ENCODE measurements at places on chromosomes 6 and 20.

GRCh38 chr6:76982476-76983199 lies 480.7 kb downstream of the HTR1B start:
- DNase-seq: no peak

GRCh38 chr6:90605749-90606340 lies 19.0 kb upstream of the MAP3K7 start:
- DNase-seq: no peak

DNA sequence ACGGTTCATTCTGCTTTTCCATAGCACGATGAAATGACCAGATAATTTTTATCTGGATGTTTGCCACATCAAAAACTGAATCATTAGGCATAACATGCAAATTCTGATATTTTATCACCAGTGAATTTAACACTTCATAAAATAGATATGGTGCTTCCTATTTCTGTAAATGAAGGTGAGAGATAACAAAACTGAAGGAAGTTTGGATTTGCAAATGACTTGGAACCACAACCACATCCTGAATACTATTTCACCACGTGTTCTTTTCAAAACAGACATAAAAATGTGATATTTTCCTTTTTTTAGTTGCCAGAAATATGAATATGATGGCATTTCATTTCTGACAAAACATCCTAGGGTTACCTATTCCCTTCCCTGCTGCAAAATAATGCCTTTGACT lies 146.1 kb downstream of the EDN1 start:
- DNase-seq: no peak

DNA sequence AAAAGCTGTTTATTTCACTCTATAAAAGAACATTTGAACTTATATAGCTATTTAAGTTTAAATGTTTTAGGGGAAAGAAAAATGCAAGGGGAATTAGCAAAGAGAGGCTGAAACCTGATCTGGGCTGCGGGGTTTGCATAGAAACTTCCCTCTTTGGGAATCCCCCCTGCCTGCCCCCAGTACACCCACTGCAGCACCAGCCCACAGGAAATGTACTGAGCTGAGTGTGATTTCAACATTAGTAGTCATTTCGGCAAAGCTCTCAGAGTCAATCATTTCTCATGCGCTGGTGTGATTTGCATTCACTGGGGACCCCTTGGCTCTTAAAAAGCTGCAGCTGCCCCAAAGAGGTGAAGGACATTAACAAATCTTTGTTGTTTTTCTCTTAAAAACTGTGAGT lies 859.4 kb downstream of the MAFB start:
- peak; percentile 16 for DNase-seq

DNA sequence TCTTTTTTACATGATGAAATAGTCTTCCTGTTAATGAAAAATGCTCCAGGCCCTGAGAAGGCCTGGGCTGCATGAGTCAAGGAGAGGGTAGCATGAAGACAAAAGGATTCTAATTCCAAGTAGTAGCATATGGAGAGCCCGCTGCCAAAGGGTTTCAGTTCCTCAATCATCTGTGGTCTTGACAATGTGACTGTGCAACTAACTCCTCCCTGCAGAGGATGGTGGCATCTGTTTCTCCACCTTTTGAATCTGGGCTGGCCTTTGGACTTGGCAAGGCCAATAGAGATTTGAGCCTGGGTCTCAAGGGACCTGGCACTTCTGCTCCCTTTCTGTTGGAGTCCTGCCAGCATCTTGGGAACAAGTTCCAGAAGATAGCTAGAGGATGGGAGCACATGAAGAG lies 35.1 kb upstream of the ANKEF1 start:
- peak; percentile 3 for DNase-seq

DNA sequence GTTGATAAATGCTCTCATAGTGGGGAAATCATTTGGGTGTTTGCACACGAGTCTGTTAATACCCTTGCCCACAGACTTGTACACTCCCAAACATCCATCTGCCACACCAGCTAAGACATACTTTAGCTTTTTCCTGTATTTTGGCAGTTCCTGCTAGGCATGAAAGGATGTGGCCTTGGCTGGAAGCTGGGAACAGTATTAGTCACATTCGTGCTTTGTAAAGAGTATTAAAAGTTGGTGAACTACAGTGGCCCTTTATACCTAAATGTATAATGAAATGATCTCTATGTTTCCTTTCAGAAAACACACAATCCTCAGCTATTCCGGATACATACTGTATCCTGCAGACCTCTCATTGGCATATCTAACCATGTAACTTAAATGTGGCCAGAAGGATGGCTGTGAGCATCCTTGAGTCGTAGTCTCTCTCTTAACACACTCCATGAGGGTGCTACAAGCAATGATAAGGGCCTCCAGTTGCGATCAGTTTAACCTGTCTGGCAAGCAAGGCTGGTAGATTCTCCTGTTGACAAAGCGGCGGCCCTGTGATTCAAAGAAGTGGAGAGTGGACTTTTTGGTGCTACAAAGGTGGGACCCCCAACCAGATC lies 1.5 kb downstream of the LEMD2 start:
- DNase-seq: peak; percentile 33

GRCh38 chr6:163459007-163459406 lies 44.5 kb downstream of the QKI start:
- no peak for DNase-seq

DNA sequence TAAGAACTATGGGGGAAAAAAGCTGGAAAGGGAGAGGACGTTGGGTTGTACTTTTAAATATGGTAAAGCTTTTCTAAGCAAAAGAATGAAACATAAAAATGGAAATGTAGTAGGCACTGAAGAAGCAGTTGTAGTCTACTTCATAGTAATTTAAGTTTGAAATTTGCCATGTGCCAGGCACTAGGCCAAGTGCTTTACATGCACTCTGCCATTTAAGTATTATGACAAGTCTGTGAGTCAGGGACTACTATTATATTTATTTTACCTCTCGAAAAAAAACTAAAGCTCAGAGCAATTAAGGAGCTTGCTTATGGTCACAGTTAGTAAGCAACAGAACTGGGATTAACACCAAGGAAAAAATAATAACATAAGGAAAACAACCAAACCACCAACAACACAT lies 257.8 kb downstream of the GMDS start:
- peak; percentile 66 for DNase-seq

GRCh38 chr6:94443701-94444100 lies 1024.3 kb upstream of the EPHA7 start:
- no peak for DNase-seq

DNA sequence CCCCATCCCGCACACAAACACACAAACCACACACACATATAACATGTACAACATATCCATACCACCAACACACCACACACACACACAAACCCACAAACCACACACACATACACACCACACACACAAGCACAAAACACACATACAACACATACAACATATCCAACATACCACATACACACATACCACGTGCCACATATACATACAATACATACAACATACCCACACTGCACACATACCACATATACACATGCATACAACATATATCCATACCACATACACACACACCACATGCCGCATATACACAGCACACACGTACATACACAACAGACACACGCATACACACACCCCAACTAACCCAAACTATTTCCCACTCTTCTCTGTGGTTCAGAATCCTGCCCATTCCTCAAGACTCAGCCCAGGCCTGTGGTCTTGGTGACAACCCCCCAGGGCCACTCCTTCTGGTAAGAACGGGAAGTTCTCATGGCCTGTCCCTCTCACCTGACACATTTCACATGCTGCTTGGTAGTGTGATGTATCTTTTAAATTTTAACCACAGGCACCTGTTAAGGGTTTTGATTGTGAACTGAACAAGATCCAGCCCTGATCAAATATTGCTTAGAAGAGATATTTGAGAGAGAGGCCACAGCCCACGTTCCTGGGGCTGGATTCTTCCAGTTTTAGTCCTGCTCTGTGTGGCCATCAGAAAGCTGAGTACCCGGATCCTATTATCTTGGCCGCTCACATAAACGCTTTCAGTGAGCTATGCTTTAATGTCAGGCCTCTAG lies 55.9 kb upstream of the KCNK16 start:
- no peak for DNase-seq

- DNase-seq: peak; percentile 18
These were observed 1.4 kb upstream of the LAMA5 start for GRCh38 chr20:62368392-62368975.

- DNase-seq: peak; percentile 28
These were observed 5.9 kb downstream of the TMEM63B start for GRCh38 chr6:44133003-44133931.

DNA sequence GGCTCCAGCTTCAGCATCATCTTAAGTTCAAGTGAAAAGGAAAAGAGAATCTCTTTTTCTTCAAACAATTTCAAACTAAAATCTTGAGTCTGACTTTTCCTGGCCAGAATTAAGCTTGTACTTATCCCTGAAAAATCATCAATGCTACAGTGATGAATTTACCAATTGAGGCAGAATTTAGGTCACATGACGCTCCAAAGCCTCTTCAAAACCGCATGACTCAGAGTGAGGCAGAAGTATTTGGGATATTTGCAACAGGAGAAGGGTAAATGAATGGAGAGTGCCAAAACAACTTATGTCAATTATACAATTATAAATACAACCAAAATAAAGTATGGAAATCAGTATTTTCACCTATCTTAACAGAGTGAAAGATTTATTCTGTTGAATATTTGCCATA lies 515.5 kb downstream of the COL12A1 start:
- DNase-seq: peak; percentile 24

DNA sequence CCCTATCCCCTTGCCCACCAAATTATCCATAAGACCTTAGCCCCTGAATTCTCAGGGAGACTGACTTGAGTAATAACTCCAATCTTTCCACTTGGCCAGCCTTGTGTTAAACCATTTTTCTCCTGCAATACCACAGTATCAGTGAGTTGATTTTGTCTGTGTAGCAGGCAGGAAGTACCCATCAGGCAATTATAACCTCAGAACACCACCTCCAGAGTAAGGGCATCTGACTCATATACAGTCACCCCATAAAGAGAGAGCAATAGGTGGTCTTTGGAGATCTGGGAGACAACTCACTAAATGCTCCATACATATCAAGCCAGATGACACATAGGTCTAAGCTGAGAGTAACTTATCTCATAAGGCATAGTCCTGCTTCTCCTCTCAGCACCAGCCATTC lies 83.7 kb downstream of the FILIP1 start:
- peak; percentile 44 for DNase-seq

- DNase-seq: no peak
These were observed 164.2 kb downstream of the DTNBP1 start for GRCh38 chr6:15498640-15499039.

DNA sequence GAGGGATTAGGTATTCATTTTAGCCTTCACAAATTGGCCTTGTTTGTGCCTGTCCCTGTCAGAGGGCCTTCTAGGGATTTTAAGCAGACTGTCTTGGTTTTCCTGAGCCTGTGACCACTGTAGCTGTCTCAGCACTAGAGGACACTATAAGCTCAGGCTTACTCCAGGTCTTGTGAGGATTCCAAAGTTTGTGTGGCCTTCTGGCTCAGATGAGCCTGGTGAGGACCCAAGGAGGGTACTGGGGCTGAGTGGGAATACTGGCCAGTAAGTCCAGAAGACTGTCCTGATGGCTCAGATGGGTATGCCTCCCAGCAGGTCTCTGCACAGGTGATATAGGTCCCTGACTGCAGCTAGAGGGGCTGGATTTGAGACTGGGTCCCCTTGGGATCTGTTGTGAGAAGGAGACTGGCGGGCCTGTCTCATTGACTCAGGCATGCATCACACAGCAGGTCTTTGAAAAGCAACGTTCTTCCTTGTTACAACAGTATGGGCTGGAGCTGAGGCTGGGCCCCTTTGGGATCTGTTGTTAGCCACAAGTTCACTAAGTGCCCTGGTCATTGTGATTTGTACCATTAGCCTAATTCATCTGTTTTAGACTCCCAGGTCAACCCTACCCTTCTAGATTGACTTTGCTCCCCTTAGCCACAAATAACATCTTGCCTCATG lies 26.3 kb upstream of the TFB1M start:
- peak; percentile 58 for DNase-seq

DNA sequence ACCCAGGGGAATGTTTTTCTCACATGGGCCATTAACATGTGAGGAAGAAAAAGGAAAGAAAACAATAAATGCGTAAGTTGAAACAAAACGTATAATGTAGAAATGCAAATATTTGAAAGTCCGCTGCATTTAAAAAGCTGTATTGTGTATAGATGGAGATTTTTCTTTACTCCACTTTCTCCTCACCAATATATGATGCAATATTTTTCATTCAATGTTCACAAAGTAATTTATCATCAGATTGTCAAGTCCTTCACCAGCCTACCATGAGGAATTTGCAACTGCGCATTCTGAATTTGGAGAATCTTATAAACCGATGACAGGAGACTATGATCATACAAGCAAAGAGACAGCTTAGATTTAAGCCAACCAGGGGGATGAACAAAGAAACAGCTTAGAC lies 69.9 kb downstream of the SOD2 start:
- no peak for DNase-seq

- DNase-seq: peak; percentile 32
These were observed 59.7 kb upstream of the PHACTR1 start for GRCh38 chr6:12656906-12657305.
